ENCODE measurements at places on chromosomes 4 and X.

DNA sequence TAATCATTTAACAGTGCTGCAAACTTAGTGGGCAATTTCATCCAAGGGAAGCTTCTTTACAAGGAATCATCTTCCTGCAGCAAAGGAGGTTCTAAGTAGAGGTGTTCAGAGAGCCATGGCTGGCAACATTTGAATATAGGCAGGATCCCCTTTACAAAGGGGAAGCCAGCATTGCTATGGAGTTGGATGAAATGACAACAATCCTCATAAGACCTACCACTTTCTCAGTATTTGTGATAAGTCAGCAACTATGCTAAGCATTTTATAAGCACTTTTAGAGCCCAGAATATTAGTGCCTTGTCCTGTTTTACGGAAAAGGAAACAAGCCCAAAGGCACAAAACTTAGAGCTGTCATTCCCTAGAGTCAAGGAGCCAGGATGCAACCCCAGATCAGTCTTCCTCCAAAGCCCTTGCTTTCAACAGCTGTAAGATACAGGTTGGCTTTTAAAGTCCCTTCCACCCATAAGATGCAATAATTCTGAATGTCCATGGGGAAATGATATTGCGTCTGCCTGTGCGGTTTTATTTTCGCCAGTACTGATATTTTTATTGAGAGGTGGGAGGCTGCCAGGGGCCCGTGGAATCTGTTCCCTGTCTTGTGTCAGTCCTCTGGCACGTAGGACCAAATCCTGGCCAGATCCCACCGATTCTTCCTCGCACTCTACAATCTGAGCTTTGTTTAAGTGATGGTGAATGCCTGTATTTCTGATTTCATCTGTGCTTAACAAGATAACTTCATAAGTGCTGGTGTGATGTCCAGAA lies 59.1 kb downstream of the SMIM20 start:
- DNase-seq = no peak

DNA sequence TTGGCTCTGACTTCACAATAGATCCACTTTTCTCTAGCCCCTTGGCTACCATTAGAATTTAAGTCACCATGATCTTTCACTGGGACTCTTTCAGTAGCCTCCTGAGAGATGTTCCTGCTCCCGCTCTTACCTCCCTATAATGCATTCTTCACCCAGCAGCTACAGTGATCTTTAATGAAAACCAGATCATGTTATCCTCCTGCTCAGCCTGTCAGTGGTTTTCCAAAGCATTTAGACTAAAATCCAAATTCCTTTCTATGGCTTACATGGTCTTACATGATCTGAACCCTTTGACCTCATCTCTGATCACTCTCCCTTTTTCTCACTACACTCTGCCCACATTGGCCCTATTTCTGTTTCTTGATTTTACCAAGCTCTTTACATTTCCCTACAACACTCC lies 18.3 kb upstream of the RPS6KA3 start:
- no peak for DNase-seq

DNA sequence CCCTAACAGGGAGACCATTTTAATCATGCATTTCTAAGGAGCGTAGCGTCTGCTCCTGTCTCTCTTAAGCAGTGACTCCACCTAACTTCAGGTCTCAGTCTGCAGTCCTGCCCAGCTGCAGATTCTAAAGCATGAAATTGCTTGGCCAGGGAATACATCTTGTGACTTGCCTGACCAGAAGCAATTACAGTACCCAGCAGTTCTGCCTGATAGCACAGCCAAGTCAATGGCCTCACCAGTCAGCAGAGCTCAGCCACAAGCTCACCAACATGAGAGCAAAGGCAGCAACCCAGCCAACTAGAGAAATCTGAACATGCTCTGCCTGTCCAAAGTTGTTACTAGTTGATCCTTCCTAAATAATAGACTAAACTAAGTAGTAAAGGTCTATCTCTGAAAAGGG lies 2011.9 kb upstream of the PCDH10 start:
- no peak for DNase-seq

GRCh38 chrX:17878028-17878670 lies 17.1 kb upstream of the RAI2 start:
- DNase-seq = no peak

DNA sequence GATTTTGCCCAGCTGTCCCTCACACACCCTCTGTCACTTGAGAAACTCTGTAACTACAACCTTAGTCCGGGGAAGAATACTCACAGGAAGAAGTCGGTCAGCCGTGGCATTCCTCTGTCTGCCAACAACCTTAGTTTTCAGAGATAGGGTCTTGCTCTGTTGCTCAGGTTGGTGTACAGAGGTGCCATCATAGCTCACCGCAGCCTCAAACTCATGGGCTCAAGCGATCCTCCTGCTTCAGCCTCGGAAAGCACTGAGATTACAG lies 12.2 kb upstream of the SPCS3 start:
- no peak for DNase-seq

- DNase-seq = no peak
Observed at GRCh38 chr4:149294601-149295000, 521.0 kb downstream of the IQCM start.

GRCh38 chr4:98891478-98892337 lies 37.2 kb downstream of the EIF4E start:
- DNase-seq = no peak

- DNase-seq = no peak
Observed at GRCh38 chr4:76722838-76723237, 175.1 kb downstream of the SOWAHB start.

DNA sequence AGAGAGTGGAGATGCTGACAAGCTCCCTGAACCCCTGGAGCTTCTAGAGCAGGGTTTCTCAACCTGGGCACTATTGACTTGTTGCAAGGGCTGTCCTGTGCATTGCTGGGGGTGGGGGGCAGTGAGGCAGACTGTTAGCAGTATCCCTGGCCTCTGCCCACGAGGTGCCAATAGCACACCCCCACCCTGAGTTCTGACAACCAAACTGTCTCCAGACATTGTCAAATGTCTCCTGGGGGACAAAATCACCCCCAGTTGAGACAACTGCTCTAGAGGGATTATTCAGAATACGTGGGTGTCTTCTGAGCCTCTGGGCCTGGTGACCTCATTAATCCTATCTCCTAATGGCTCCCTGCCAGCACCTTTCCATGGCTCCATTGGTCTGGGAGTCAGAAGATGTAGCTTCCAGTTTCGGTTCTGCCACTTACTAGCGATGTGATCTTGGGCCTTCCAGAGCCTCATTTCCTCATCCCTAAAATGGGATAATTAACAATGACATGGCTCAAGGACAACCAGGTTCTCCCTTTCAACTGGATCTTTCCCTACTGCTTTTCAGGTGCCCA lies 17.6 kb upstream of the PJA1 start:
- no peak for DNase-seq

- DNase-seq = no peak
Observed at GRCh38 chrX:49845701-49846403, 16.7 kb downstream of the PAGE4 start.

GRCh38 chr4:137694138-137694537 lies 161.8 kb upstream of the PCDH18 start:
- DNase-seq = no peak

DNA sequence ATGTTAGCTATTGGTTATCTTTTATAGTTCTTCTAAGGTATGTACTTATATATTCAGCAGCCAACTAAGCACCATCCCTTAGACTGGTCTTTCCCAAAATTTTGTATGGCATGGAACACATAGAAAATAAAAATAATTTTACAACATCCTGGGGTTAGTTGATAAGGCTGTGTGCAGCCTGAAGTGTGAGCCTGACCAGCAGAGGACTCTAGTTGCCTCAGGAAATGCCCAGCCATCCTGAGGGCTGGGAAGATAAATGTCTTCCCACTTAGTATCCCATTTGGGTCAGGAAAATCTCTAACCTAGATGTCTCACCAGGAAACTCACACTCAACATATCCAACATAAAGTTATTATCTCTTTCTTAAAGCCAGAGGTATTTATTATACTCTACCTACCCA lies 251.4 kb upstream of the POF1B start:
- DNase-seq = no peak

- no peak for DNase-seq
Observed at GRCh38 chr4:83362492-83363329, 28.1 kb upstream of the HPSE start.

DNA sequence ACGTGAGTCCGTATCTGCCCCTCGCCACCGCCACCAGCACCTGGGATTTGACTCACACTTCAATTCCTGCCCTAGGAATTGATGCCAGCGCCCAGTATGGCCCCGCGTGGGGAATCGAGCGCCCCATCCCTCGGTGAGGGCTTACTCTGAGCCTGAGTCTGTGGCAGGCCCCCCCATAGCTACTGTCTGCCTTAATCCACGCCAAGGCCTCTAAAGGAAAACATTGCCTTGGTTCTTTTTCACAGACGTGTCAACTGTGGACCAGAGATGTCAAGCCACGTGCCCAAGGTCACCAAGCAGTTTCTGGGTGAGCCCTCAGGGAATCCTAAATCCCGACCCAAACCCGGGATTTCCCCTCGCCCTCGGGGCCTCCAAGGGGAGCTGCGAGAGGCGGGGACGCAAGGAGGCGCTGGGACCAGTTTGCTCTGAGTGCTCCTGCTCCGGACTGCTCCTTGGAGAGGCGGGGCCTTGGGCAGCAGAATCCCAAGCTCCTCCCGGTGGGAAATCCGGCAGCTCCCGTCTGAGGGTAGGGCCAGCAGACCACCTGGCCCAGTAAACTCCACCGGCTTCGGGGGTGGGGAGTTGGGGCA lies 12.9 kb downstream of the MSX1 start:
- DNase-seq = no peak

DNA sequence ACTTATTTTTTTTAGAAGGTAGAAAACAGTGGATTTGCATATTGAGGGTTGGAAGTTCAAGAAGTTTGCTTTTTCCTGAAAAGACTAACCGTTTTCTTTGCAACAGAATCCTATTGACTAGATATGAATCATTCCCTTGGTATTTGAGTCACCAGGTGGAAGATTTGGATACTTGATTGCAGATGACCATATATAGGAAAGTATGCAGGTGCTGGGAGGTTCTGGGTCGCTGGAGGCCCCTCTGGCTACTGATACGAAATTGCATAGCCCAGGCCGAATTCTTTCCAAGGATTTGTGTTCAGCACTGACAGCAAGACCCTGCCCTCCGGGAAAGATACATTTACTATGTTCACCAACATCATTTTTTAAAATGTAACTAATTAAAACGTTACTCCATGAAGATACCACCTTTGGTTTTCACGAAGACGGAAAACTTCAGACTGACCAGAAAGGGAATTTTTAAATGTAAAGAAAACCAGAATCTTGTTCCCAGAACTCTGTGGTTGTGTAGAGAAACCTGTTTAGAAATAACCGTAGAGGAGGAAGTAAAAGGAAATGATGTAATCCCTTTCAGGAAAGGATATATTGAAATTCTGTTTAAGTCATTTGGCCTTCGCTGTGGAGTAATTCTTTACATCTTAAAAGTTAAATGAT lies 946 bp downstream of the ANXA3 start:
- DNase-seq = no peak

DNA sequence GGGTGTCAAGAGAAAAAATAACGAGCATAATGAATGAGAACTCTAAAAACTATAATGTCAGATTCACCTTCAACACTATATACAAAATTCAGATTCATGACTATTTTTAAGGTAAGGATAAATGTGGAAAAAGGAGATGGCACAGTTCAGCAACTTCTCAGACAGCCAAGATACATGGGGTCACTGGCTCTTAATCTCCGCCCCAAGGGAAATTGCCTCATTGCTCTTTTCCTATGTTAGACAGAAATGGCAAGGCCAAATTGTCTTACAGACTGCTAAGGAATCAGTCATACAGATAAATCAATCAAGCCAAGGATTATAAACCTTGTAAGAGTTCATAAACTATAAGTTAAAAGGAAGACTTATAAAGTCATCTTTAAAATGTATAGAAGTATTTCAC lies 183.4 kb downstream of the OPHN1 start:
- DNase-seq = no peak

- no peak for DNase-seq
Observed at GRCh38 chr4:25160714-25161592, 704 bp upstream of the SEPSECS start.

DNA sequence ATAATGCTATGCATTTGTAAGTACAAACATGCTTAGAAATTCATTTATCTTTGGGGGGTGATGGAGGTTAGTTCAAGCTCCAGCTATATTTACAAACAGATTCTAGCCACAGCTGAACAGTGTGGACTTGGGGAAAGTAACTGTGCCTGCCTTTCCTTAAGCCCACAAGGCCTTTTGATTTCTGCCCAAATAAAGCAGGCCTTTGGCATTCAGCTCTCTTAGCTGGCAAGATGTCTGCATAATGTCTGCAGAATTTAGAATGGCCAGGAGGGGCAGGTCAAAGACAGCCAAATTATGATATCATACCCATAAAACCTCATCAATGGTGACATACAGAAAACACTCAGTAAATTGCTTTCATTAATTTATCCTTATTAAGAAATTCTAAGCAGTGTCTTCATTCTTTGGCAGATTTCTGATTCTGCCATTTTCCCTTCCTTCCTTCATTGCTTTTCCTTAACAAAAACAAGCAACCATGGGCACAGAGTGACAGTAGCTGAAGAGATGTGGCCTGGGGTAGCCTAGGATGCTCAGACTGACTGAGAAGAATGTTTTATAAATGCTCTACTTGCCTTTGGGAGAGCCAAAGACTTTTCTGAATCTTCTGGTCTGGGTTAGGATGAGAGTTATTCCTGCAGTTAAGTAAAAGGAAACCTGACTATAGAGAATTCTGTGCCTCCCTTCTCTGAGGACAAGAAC lies 538.7 kb upstream of the NR3C2 start:
- no peak for DNase-seq

DNA sequence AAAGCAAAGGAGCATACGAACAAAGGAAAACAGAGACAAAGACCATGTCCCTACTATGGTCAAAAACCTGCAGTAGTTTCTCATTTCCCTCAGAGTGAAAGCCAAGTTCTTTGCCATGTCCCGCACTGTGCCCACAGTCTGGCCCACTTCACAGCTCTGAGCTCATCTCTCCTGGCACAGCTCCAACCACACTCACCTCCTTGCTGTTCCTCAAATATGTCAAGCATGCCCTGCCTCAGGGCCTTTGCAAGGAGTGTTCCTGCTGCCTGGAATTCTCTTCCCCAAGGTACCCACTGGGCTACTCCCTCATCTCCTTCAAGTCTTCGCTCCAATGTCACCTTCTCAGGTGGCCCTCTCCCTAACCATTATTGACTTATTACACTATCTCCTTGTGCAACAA lies 72.1 kb downstream of the COX18 start:
- DNase-seq = no peak

DNA sequence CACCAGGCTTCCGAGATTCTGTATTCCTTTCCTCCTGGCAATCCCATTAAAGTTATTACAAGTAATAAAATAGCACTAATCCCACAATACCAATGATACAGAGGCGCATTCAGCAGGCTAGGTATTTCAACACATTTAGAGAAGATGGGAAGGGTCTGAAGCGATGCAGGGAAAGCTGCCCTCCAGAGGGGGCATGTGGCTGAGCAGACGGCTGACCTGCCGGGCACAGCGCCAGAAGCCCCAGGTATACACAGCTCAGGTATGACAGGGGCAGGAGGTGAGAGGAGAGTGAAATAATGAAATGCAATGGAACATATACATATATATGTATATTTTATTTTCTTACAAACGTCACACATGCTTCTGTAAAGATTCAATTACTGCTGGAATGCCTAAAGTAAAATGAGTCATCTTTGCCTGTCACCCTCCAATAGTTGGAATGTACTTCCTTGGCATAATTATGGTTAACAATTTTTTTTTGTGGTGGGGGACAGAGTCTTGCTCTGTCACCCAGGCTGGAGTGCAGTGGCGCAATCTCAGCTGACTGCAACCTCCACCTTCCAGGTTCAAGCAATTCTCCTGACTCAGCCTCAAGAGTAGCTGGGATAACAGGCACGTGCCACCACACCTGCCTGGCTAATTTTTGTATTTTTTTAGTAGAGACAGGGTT lies 21.3 kb upstream of the CDKN2AIP start:
- no peak for DNase-seq

- no peak for DNase-seq
Observed at GRCh38 chrX:46184749-46185148, 360.5 kb downstream of the ZNF674 start.

GRCh38 chrX:16931371-16931770 lies 15.1 kb upstream of the REPS2 start:
- no peak for DNase-seq

Measured in activated naive CD4-positive, alpha-beta T cell treated with anti-CD3 and anti-CD28 coated beads for 36 hours (primary cell).